ENCODE measurements at places on chromosomes 1 and 21.

DNA sequence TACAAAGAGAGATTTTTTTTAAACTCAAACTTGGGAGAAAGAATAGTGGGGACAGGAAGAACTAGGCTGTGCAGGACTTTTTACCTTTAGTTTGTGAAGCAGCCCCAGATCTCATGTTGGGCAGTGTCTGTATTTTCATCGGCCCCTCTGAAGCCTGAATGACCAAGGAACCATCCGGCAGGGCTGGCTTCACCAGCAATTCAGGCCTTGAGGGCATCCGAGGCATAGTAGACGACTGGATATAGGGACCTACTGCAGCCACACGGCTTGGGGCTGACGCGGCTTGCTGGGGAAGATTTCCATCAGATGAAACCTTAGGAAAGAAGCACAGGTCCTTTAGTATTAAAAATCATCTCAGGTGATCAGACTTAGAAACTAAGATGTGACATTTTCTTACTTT lies 43.7 kb downstream of the TP53BP2 start:
- DNase-seq = no peak

DNA sequence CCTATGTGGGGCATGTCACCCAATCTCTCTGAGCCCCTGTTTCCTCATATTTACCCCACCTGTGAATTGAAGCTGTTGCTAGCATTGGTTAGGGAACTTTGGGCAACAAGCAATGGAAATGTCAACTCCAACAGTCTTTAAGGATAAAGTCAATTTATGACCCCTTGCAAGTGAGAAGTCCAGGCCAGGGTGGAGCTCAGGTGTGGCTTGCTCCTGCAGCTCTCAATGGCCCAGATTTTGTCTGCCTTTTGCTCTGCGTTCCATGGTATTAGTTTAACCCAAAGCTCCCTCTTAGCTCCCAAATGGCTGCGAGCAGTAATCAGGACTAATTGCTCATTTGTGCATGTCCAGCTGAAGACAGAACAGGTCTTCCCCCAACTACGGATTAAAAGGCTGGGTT lies 70.4 kb upstream of the ABCG1 start:
- no peak for DNase-seq

DNA sequence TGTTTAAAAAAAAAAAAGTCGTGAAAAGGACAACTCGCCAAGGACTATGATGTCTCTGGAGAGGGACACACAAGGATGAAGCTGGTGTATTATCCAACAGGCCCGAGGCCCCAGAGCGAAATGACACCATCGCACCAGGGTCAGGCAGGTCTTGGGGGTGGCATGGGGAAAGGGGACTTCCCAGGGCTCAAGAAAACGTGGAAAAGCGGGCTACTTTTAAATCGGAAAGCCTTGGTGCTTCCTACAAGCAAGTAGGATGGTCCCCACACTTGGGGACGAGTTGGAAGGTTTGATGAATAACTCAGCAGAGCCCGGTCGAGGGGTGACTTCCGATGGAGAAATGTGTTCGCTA lies 505 bp upstream of the GNPAT start:
- no peak for DNase-seq

GRCh38 chr1:159188375-159188788 lies 16.3 kb upstream of the ACKR1 start:
- no peak for DNase-seq

GRCh38 chr1:3639397-3639911 lies 10.4 kb downstream of the WRAP73 start:
- DNase-seq = no peak

DNA sequence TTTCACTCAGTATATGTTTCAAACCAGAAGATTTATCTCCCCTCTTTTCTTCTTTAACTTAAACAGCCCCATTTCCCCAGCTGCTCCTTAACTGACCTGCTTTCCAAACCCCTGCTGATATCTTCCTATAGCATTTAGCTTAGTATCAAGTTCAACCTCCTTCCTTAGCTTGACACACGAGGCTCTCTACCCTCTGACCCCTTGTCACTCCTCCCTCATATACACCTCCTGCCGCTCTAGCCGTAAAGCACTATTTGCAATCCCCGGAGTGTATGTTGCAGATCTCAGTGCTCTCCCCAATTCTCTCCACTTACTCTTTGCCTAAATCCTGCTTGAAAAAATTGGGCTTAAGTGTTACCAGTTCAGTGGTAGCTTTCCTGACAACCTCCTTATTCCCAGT lies 13.7 kb upstream of the AKR1A1 start:
- no peak for DNase-seq
